ENCODE measurements at places on chromosomes 7 and 10.

DNA sequence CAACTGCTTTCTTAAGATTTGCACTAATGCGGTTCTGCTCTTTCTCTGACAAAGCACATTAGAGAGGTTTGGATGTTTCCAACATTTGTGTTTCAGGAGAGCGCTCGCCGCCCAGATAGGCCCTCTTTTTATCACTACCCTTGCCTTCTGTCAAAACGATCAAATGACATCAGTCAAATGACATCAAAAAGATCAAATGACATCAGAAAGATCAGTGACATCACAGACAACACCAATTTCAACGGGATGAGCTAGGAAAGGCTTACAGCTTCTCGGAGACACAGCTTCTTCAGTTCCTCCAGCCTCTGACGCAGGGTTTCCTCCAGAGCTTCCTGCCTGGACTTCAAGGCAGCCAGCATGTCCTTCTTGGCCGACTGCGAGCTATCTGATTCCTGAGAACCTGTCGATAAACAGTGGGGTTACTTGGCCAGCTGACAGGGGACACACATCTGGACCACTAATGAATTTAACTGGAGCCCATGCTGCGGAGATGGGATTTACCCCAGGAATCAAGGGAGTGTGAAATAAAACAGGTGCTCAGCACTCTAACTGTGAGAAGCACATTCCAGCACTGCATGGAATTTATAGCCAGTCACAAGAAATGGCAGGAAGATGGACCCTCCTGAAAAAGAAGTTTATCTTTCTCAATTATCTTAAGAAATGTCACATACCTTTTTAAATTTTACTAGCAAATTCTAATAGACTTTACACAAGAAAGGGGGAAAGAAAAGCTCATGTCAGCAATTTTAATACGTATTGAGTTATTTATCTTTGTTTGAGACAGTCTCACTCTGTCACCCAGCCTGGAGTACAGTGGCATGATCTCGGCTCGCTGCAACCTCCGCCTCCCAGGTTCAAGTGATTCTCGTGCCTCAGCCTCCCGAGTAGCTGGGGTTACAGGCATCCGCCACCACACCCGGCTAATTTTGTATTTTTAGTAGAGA lies 88.2 kb downstream of the PRPF18 start:
- DNase-seq: no peak

DNA sequence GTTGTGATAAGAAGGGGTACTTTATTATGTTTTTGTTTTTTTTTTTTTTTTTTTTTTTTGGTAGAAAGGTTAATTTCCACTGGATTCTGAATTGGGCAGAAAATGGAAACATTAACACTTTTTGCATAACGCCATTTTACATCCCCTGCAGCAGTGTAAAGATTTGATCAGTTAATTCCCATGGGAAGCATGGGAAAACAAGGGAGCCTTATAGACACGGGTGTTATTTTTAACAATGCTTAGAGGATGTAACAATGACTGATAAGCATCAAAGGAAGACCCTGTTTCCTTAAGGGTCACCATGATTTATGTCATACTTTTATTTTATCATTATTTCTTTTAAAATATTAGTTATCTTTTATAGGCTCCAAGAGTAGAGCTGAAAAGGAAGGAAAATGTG lies 140.2 kb downstream of the CDK14 start:
- no peak for DNase-seq

DNA sequence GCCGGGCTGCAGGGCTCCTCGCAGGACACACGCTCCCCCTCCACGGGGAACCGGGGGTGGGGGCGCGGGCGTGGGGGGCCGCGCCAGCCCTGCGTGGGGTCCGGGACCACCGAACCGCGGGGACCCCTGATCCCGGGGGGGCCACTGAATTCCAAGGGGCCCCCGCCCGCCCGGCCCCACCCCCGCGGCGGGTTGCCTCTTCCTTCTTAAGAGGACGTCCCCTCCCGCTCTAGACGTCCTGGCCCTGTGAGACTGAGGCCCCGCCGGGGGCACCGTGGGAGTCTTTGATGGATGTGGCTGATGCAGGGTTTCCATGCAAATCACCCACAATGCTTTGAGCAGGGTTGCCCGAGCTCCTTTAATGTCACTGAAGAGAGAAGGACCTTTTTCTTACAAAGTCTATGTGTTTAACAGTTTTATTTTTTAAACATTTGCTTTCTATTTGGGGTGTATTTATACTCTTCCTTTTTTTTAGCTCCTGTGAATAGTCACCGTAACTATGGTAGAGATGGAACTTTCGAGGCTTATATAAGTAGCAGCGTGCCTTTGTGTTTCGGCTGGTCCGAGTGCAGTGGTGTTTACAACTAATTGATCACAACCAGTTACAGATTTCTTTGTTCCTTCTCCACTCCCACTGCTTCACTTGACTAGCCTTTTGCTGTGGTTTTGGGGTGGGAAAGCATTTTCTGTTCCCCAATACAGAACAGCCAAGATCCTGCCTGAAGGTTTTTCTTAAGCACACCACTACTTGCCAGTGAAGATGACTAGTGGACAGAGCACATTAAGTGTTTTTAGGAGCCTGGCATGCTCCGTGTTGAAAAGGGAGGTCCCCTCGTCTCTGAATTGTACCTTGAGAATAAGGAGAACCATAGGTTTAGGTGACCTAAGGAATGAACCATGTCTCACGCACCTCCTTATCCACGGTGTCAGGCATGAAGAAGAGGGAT lies 44.8 kb downstream of the PDIA4 start:
- no peak for DNase-seq

- DNase-seq: peak; percentile 87
Measured at GRCh38 chr7:99472561-99473314, at the start of gene ZNF789. TSS of gene ZNF789 (plus strand) at chr7:99472890. CDS start at chr7:99476457, 3,567 bp downstream.

DNA sequence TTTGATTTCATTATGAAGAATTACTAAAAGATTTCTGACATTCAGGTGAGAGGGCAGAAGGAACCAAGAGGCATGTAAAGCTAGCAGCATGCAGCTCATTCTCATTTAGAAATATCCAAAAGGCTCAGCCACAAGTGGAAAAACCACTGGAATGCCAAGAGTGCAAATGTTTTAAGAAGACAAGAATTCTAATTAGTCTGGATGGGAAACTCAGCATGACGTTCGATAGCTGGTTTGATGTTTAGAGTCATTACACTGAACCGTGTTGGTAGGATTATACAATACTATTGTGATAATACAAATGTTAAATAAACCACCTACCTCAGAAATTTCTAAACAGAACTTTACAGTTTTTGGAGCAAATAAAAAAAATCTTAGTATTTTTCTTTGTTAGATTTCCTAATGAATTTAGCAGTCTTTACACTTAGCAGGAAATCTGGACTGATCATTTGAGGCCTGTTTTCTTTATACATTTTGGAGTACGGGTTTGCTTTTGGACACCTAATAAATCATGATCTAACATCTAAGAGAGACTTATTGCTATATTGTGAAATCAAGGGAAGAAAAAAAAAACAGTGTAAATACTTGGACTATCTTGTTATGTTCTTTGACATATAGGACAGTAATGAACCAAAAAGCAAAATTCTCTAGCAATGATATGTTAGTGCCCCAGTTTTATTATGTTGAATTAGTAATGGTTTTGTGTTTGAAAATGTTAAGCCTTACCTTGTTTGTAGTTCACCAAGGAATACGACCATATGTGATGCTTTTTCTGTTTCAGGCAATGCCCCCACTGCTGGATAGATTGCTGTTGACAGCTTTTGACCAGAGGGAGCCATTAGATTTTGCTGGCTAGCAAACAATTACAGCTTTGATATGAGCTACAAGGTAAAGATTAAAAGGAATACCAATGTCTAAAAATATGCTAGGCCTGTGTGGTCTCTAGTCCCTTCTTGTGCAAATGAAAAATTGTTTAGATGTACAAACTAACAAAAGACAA lies 354.1 kb upstream of the SEMA3A start:
- DNase-seq: no peak

DNA sequence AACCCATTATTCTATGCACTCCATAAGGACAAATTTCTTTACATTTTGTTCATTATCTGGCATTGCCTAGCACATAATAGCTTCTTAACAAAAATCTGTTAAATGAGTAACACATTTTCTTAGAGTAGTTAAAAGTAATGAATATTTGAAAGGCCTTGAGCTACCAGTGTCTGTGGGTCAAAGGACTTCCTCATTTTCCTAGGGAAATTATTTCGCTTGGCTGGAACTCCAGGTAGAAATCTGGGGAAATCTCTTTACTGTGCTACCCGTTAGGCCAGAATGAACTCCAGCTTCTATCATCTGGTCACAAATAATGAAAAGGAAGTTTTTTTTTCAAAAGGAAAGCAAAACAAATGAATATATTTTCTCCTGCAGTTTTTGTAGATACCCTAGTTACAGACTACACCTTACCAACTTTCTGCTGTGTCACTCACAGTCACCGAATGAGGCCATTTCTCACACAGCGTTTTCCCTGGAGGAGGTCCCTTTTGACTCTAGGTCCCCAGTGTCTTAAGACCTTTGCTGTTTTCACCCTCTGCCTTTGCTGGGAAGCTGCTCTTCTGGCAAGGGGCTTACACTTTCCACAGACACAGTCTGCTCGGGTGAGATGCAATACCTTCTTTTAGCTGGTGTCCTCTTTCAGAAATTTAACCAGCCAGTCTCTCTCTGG lies 1.6 kb downstream of the SAMD9L start:
- no peak for DNase-seq

DNA sequence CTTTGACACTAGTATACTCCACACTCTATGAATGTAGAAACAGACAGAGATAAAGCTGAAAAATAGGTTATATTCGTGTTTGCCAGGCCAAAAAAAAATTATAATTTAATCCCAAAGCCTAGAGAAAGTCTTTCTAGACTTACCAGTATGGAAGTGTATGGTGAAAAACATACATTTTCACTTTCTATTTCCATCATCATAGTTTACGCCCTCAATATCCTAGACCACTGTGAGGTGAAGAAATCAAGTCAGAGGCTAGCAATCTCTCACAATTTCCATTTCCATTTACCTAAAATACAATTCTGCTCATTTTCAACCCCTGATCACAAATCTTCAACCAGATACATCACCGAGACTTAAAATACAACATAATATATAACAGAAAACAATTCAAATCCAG lies 16.2 kb downstream of the GPR22 start:
- no peak for DNase-seq

DNA sequence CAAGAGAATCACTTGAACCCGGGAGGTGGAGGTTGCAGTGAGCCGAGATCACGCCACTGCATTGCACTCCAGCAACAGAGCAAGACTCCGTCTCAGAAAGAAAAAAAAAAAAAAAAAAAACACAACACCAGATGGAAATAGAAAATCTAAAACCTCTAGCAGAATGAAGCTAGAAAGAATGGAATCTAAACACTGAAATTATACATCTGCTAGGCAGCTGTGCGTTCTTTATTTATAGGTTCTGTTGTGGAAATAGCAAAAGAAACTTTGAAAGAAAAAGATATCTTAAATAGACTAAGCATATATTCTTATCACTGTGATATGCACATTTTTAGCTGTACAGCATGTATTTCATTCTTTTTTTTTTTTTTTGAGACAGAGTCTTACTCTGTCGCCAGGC lies 17.1 kb downstream of the BMPR1A start:
- DNase-seq: no peak

DNA sequence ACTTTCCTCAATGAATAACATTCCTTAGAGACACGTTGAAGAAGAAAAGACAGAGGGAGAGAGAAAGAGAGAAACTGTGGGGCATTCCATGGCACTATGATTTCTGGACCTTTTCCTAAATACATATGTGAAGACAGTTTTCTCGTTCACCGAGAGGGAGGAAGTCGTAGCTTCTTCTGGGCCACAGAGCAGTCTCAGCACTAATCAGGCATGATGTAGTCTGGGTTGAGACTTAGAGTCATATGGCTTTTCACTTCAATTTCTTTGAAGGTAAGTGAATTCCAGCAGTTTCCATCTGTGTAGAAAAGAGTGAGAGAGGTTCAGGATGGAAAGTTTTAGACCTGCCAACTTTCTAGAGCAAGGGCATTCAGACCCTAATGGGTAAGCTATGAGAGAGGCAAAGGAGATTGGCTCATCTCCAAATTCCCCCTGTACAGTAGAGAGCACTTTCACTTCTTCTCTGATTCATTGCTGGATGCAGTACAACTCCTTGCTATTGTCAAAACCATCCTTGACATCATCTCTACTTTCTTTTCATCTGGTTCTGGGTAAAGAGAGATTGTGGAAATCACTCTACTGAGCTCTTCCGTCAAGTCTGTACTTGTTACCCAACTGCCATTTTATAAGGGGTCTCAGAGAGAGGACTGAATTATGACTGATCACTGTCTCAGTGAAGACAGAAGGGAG lies 31.5 kb upstream of the OR9A4 start:
- no peak for DNase-seq

- DNase-seq: no peak
Measured at GRCh38 chr7:93736668-93737369, 153.7 kb downstream of the TFPI2 start.

GRCh38 chr10:71419002-71419540 lies 22.4 kb downstream of the CDH23 start:
- no peak for DNase-seq

DNA sequence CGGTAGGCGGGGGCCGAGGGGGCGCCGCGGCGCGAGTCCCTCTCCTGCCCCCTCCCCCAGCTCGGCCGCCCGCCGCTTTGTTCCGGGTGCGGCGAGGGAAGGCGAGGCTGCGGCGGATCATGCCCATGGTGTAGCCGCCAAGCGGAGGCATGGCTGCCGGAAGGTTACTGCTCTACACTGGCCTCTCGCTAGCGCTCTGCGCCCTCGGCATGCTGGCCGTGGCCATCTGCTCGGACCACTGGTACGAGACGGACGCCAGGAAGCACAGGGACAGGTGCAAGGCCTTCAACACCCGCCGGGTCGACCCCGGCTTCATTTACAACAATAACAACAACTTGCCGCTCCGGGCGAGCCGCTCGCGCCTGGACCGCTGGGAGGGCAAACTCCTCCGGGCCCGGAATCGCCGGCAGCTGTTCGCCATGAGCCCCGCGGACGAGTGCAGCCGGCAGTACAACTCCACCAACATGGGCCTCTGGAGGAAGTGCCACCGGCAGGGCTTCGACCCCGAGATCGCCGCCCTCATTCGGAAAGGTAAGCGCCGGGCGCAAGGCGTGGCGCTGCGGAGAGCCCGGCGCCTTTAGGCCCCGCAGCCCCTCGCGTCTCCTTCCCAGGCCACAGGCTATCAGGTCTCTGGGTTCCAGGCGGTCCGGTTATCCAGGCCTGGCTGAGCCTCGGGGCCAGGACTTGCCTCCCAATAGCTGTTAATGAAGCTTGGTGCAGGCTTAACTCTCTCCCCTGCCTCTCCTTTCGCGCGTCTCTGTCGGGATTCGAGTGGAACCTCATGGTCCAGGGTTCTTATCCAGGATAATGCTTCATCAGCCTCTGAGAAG lies 513 bp downstream of the TMEM178B start:
- no peak for DNase-seq

DNA sequence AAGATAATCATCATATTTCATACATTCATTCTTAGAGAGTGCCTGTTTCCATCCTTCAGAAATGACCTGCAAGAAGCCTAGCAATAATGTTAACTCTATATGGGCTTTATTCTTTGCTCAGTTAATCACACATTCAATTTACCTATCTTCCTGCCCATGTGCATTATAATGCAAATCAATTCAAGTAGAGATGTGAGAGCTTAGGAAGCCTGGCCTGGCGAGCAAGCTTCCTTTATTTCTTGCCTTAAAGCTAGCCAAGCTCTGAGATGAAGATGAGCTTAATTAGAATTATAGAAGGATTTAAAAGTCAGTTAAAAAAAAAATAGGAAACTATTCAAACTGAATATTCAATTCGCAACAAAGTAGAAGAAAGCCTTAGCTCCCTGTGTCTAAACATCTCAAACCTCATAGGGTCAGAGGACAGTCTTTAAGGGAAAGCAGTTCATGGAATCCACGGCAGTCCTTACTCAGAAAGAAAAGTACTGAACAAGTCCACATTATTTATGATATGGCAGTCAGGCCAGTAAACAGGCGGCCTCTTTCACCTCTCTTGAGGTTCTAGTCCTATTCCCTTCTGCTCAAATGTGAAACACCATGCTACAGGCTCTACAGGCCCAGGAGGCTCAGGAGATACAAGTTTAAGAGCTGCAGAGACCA lies 214.1 kb downstream of the TFEC start:
- no peak for DNase-seq
